ENCODE measurements at places on chromosomes 3 and 15.

- DNase-seq, result no peak
Measured at GRCh38 chr3:55405436-55405835, 81.7 kb downstream of the WNT5A start.

- no peak for DNase-seq
Measured at GRCh38 chr3:65545429-65545828, 493.3 kb downstream of the MAGI1 start.

GRCh38 chr3:62414786-62415185, 41.4 kb upstream of the FEZF2 start:
- DNase-seq, result no peak

DNA sequence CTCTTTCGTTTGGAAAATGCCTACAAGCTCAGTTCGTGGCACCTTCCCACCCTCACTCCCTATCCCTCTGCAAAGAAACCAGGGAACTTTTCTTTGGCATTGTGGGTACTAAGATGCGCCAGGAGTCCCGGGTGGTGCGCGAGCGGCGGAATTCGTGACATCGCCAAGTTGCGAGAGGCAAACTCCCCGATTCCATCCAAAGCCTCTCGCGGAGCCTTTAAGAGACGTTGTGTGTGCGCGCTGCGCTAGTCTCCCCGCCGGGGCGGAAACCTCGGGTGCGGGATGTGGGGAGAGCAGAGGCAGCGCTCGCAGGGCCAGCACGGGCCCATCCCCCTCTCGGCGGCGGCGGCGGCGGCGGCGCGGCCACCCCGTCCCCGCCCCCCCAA, 443 bp upstream of the NR2F2 start:
- DNase-seq, result peak; percentile 66

DNA sequence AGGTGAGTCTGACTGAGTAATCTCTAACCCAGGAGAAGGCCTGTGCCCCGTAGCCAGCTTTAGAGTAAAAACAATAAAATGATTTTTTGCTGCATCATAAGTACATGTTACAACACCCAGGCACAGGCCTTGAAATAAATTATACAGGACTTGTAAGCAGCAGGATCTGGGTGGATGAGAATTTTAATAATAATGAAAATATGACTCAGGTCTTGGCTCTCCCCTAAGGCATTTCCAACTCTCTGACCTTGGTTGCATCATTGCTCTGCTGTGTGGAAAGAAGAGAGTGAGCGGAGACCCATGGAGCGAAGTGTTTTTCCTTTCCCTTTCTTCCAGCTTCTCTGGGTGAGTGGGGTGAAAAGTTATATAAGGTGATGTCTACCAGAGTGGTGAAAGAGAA, 44.6 kb downstream of the EOMES start:
- DNase-seq, result no peak

- no peak for DNase-seq
Measured at GRCh38 chr15:27241943-27242342, 271.0 kb downstream of the GABRG3 start.

GRCh38 chr3:47475029-47475569, 642 bp downstream of the SCAP start:
- DNase-seq, result peak; percentile 14

DNA sequence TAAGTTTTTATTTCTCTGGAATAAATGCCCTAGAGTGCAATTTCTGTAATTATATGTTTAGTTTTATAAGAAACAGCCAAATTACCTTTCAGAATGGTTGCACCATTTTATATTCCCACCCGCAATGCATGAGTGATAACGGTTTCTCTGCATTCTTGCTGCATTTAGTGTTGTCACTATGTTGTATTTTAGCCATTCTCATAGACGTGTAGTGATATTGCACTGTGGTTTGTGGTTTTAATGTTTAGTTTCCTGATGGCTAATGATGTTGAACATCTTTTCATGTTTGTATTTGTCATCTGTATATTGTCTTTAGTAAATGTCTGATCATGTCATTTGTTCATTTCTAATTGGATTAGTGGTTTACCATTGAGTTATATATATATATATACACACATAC, 73.0 kb upstream of the GOLIM4 start:
- no peak for DNase-seq

- DNase-seq, result no peak
Measured at GRCh38 chr3:157531301-157531660, 28.1 kb upstream of the VEPH1 start.

DNA sequence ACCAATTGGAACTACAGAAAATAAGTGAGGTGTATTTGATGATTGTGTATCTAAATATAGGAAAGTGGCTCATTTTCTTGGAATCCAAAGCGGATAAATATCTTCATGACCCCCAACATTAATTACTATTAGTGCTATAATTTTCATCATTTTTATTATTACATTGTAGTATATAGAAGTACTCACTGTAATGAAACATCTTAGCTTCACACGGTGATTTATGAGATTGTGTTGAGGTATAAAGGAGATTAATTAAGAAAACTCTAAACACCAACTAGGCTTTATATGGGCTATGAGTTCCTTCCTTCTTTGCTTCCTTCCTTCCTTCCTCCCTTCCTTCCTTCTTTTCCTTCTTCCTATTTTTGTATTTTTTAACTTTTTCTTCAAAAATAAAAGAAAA, 52.2 kb downstream of the EPHA3 start:
- DNase-seq, result no peak

- DNase-seq, result no peak
Measured at GRCh38 chr15:35444557-35445204, 101.3 kb downstream of the DPH6 start.

DNA sequence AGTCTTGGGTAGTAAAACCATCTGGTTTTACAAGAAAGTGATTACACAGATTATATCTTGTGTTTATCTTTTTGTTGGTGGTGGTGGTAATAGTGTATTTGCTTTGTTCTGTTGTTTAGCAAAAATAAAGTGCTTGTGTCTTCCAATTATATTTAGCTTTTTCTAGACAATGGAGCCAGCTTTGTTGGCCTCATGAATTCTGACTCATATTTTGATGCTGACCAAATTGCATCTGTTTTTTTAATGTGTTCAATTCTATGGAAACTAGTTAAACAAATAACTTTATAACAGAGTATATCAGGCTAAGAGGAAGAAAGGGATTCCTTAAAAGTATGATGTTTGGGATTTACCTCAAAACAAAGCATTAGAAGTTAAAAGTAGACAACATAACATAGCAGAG, 69.3 kb upstream of the BFSP2 start:
- DNase-seq, result no peak

DNA sequence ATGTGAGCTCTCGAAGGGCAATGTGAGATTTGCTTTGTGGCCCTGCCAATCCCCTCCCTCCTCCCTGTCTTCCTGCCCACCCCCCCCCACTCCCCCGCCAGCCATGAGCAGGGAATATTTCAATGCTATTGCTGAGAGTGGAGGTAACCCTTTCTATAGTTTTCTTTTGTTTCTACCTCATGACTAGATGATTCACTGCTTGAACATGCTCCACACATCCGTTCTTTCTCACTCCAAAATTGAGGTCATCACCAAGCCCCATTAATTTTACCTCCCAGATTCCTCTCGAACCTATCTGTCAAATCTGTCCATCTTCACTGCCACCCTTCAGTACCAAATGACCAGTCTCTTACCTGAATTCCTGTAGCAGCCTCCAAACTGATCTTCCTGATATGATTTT, 12.2 kb downstream of the ZNF774 start:
- DNase-seq, result no peak

DNA sequence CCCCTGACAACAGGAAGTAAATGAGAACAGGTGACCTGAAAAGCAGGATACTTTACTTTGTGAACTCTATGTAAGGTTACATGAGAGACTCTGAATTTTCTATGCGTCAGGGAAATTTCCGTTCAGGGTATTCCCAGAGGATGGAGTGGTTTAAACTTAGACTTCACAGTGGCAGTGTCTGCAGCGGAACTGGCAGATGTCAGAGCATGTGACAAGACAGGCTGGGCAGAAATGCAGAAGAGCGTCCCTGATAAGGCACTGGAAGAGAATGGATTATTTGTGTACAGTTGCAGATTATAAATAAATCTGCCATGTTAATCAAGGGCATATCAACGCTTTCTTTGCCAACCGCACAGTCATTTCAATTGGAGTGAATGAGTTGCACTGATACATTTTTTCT, 598.4 kb upstream of the ZNF717 start:
- DNase-seq, result no peak

DNA sequence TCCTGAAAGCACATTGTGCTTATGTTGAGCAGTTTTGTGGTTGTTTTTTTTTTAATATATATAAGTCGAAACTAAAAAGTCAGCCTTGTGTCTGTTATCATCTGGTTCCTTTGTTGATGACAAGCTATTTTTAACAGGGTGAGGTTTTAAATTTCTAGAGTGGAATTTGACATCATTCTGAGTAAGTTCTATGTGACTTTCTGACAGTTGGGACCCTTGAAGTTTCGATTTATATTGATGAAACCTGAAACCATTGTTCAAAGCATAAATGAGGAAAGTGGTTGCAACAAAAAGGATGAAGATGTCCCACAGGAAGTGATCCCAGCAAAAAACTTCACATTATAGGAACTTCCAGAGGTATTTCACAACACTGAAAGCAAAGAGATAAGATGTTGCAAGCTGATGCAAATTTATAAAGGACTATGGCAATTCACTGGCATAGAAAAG, 94.0 kb downstream of the CYP19A1 start:
- DNase-seq, result no peak

DNA sequence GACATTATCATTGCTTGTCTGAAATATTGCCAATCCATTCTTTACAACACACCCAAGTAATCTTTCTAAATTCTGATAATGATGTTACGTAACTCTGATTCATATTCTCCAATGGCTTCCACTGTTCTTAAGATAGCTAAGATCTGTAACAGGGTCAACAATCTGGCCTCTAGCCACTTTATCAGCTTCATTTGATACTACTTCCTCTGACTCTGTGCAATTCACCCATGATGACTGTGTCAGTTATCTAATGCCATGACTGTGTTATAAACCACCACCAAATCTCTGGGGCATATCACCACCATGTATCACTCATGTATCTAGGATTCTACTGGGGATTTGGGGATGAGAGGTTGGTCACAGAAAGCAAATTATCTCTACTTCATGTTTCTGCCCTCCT, 44.0 kb downstream of the CD200 start:
- no peak for DNase-seq

DNA sequence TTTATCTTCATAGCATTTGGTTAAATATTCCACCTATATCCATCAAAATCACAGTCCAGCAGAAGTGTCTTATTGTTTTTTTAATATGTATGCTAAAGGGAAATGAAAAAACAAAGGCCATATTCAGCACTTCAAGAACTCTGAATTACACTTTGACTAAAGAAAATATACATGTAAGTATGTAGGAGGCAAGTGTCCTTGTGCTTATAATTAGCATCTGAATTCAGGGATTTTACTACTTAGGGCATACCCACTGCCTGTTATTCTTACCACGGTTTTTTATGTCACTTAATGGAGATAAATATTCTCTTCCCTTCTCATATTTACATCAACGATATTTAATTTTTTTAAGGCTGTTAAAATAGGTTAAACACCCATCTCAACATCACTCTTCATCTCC, 117.3 kb downstream of the TBC1D5 start:
- no peak for DNase-seq

GRCh38 chr3:12155264-12155663, 3.4 kb downstream of the TIMP4 start:
- no peak for DNase-seq

DNA sequence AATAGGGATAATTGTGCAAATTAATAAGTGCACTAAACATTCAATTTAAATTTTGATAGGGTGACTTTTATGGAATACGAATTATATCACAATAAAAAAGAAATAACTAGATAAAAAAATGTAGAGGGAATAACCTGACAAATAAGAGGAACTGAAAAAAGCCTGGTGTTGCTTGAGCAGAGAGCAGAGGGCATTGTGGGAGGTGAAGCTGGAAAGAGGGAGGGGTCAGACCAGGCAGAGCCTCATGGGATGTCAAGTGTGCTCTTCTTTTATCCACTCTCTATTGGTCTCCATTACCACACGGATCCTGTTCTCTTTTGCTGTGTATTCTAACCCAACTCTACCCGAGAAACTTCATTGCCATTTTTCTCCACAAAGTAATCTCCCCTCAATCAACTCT, 264.0 kb upstream of the CRBN start:
- no peak for DNase-seq

DNA sequence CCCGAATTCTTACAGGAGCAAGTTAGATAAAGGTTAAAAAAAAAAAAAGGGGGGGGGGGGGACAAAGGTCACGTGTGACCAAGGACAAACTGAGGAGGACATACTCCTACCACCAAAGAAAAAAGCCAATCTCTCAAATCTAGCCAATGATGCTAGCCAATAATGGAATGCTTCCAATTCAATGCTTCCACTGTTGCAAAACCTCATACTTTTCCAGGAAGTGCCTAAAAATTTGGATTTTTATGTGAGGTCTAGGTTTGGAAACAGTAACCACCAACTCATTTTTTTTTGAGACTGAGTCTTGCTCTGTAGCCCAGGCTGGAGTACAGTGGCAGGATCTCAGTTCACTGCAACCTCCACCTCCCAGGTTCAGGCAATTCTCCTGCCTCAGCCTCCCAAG, 11.4 kb downstream of the MSL2 start:
- DNase-seq, result no peak

DNA sequence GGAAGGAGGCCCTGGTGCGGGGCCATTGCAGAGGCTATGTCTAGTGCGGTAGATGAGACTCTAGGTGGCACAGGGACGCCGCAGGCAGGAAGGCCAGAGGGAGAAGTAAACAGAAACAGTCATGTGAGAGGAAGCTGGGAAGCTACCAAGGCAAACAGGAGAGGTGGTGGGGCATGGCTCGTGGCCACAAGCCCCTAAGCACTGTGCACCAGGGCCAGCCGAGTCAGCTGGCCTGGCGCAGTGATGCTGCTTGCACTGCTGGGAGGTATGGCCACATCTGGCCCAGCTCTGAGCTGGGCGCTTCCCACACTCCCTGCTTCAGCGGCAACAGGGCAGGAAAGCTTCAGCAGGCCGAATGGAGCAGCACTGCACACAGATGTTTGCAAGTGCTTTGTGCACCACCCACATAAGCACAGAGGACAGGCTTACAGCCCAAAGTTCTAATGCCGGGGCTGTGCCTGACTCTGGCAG, 76.6 kb downstream of the SRGAP3 start:
- DNase-seq, result no peak

DNA sequence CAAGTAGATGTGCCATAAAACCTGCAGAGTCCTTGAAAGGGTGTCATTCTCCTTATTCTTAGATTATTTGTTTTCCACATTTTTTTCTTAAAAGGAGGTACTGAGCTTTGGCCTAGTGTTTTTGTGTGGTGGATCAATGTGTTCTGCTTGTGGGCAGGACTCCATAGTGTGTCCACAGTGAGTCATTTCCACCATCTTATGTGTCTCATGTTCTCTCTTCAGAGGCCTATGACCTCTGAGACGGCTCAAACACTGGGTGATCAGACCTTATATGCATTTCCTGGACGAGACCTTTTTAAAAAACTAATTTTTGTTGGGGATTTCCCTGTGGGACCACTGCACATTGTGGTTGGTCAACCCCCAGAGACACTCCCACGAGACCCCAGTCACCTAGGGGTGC, 93.4 kb downstream of the CHCHD4 start:
- no peak for DNase-seq

GRCh38 chr15:77266708-77267386, 153.1 kb downstream of the PEAK1 start:
- DNase-seq, result no peak
